Thyroid gland (tissue), 4 donors: ENCODE measurements at places on chromosomes 1 and 21. TPM values are rescaled to one million over a fixed set of nuclear protein-coding genes. Genes with fewer than 3 reads are reported as not detected.

DNM3 gene
- 9.0 TPM for total RNA-seq

ZNF496 gene
- total RNA-seq, result 49.3 TPM

OR2T35 gene
- not detected for total RNA-seq

GRCh38 chr1:32474954-32475353, 10.1 kb downstream of the ZBTB8B start:
- H3K27me3 ChIP-seq, result no peaks in the 10 kb centered on the region
- H3K4me3 ChIP-seq, result no peak overlapping the region

DNA sequence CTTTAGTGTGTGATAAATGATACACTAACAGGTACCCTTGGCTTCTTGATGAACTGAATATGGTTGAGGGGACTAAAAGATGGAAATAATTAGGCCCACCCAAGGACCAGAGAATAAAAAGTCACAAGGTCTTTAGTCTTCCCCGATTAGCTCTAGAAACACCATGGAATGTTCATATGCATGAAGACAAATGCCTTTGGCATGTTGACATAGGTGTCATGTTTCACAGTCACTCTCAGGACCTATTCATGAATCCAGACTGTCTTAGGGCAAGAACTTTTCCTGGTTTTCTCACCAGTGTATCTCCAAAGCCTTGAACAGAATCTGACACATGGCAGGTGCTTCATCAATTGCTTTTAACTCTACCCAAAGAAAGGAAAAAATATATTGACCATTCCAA, 412.8 kb downstream of the AJAP1 start:
- no peak overlapping the region for H3K4me3 ChIP-seq
- no peak for DNase-seq
- no peaks in the 10 kb centered on the region for H3K4me1 ChIP-seq
- no peaks in the 10 kb centered on the region for H3K36me3 ChIP-seq
- no peak overlapping the region for H3K27ac ChIP-seq

CTSE gene
- total RNA-seq, result 18.9 TPM
